ENCODE measurements at places on chromosomes 1 and 21. TPM values are rescaled to one million over a fixed set of nuclear protein-coding genes. Genes with fewer than 3 reads are reported as not detected.

- H3K36me3 ChIP-seq, result peaks cover 25% of the 10 kb centered on the region
- peaks cover 20% of the 10 kb centered on the region for H3K4me1 ChIP-seq
- H3K27me3 ChIP-seq, result no peaks in the 10 kb centered on the region
- DNase-seq, result peak; percentile 73
- no peak overlapping the region for H3K4me3 ChIP-seq
Measured at GRCh38 chr1:53959664-53960250, 13.6 kb downstream of the LRRC42 start.

DDR2 gene
- 1.7 TPM for total RNA-seq

CGN gene
- 46.1 TPM for total RNA-seq

NR5A2 gene
- total RNA-seq, result 8.8 TPM

IL19 gene
- total RNA-seq, result not detected

DNA sequence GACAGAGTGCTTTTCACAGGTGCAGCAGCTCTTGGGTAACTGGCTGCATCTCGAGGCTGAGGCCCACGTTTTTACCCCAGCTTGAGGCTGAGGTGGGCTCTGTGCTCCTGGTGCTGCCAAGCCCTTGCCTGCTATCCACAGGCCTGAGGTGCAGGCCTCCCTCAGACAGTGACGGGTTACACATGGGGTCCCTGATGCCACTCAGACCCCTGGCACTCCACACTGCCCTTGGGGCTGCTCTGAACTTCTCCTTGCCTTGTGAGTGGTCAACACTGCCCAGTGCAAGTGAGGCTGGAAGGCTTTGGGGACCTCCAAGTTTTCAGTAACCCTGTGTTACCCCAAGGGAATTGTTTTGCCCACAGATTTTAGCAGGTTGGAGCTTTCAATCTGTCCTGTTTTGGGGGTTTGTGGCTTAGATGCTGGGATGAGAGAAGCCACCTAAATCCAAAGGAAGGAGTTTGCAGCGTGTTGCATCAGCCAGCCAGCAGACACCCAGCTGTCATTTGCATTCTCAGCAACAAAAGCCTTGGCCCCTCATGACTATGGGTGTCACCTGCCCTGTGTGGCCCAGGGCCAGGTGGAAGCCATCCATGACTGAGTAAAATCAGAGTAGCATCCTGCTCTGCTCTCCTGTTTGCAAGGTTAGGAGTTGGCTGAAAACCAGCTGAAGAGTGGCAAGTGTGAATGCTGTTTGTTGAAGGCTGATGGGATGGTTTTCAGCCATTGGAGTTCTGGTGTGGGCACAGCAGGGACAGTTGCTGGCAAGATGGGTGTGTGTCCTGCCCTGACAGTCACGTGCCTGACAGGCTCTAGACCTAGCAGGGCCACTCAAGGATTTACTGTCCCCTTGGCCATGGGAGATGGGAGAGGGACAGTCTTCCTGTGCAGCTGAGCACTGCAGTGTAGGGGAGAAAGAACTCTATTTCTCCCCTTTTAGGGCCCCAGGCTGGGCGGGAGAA lies 3.2 kb downstream of the RNF187 start:
- H3K36me3 ChIP-seq, result no peaks in the 10 kb centered on the region
- H3K4me1 ChIP-seq, result peaks cover 13% of the 10 kb centered on the region
- H3K27me3 ChIP-seq, result 0 out of 2 replicates have a peak, but pooled peaks cover 2% of the 10 kb centered on the region
- H3K27ac ChIP-seq, result no peak overlapping the region

LCE2D gene
- total RNA-seq, result not detected

DNA sequence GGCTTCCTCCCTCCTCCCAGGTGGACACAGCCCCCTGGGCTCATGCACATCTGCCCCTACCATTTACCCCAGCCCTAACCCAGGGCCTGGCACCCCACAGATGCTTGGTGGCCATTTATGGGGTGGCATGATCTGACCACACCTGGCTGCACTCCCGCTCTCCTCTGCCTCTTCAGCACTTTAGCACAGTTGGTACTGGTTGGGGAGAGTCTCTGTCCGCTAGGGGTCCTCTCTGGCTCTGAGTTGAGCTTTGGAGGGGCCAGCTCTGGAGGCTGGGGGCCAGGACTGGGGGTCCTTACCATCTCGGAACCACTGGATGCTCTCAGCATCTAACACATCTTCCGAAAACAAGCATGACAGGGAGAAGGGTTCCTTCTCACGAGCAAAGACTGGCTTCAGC lies 17.4 kb downstream of the MYOM3 start:
- peak; percentile 33 for DNase-seq
- H3K27me3 ChIP-seq, result no peaks in the 10 kb centered on the region
- no peak overlapping the region for H3K4me3 ChIP-seq
- no peak overlapping the region for H3K27ac ChIP-seq
- no peaks in the 10 kb centered on the region for H3K4me1 ChIP-seq
- H3K36me3 ChIP-seq, result no peaks in the 10 kb centered on the region

DNA sequence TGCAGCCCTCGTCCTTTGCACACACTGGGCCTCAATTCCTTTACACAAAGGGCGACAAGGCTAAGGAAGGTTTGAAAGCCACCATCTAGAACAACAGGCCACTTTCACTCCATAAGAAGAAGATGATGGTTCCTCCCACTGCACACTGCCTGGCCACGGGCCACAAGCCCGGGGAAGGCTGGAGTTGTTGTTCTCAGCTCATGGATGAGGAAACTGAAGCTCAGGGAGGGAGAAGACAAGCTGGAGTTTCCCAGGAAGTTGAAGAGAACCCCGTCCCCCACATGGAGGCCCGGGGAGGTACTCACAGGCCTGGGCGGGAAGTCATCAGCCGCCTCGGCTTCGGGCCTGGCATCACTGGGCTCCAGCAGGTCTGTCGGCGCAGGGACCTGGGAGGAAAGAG lies 24.6 kb upstream of the DDOST start:
- H3K27ac ChIP-seq, result no peak overlapping the region
- no peaks in the 10 kb centered on the region for H3K4me1 ChIP-seq
- H3K27me3 ChIP-seq, result no peaks in the 10 kb centered on the region
- H3K4me3 ChIP-seq, result no peak overlapping the region

GRCh38 chr1:10699470-10699835 lies 97.0 kb downstream of the CASZ1 start:
- H3K4me1 ChIP-seq, result peaks cover 16% of the 10 kb centered on the region
- no peak overlapping the region for H3K4me3 ChIP-seq
- H3K36me3 ChIP-seq, result no peaks in the 10 kb centered on the region
- peaks cover 6% of the 10 kb centered on the region for H3K27me3 ChIP-seq

CYP4A22 gene
- total RNA-seq, result not detected

DAB1 gene
- 13.2 TPM for total RNA-seq

NR1I3 gene
- total RNA-seq, result not detected

DNA sequence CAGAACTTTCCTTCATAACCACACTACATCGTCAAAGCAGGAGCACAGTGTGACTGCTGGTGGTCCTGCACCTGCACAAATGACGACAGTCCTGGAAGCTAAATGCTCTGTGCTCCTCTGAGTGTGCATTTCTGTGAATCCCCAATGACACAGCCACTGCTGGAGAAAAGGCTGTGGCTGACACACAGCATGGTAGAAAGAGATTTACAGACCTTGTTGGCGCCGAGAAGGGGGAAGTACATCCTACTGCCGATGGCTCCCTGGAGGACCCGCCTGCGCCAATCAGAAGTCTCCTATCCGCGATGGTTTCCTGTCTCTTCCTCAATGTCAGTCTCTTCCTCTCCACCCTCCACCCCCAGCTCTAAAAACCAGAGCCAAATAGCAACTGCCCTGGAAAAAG lies 115.4 kb upstream of the RAB4A start:
- no peak for DNase-seq
- no peak overlapping the region for H3K4me3 ChIP-seq
- H3K27me3 ChIP-seq, result no peaks in the 10 kb centered on the region
- H3K36me3 ChIP-seq, result no peaks in the 10 kb centered on the region

DNA sequence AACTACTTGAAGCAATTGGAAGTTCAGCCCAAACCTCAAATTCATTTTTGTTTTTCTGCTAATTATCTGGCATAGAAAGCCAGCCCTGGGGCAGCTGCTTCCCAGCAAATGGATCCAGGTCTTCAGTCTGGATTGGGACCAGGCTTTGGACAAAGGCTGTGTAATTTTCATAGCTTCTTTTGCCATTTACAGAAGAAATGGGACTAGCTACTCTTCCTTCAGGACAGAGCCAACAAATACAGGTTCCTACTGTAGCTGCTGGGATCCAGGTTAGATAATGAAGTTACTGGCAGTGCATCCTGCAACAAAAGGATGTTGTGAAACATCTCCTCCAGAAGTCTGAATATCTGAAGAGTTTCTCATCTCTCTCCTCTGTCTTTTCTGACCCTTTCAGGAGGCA lies 171.5 kb upstream of the CAMK1G start:
- H3K4me3 ChIP-seq, result no peak overlapping the region
- no peaks in the 10 kb centered on the region for H3K27me3 ChIP-seq
- DNase-seq, result no peak

GRCh38 chr1:42152907-42153600 lies at the start of gene GUCA2B:
Gene GUCA2B (plus strand): TSS chr1:42153410. CDS start chr1:42153451, 41 bp downstream.
- no peaks in the 10 kb centered on the region for H3K27me3 ChIP-seq
- no peaks in the 10 kb centered on the region for H3K36me3 ChIP-seq
- no peak within 1 kb of the TSS for H3K4me3 ChIP-seq
- no peak for DNase-seq

DNA sequence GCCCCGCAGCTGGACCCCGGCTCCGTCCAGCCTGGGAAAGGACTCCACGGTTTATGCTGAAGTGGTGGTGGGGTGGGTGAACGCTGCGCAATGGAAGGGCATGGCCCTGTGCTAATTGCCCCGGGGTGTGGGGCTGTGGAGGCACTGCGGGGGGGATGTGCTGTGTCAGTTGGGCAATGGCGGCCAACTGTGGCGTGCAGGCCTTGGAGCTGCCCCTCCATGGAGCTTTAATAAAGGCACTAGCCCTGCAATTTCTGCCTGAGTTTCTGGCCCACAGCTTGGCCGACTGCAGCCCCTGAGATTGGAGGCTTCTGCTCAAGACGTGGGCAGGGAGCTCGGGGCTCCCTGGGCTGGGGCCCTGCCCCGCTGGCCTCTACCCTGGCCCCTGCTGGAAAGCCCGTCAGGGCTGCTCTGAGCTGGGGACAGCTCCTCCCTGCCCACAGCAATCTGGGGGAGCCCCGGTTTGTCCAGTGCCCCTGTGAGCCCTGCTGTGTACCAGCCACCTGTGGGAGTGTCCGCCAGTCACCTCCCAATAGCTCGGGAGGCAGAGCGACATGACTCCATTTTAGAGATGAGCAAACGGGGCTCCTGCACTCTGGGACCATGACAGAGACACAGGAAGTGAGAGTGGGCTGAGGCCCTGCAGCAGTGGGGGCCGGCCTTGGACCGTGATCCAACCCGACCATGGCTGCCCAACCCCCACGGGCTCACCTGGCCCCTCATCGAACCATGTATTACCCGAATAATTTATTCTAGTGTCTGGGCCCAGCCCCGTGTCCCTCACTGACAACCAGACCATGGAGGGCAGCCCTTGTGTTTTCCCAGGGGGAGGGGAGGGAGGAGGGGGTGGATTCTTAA lies 8.7 kb upstream of the TNFRSF14 start:
- H3K36me3 ChIP-seq, result no peaks in the 10 kb centered on the region
- DNase-seq, result no peak
- H3K27ac ChIP-seq, result peak overlapping the region; percentile 84
- peak overlapping the region; percentile 85 for H3K4me3 ChIP-seq

DNA sequence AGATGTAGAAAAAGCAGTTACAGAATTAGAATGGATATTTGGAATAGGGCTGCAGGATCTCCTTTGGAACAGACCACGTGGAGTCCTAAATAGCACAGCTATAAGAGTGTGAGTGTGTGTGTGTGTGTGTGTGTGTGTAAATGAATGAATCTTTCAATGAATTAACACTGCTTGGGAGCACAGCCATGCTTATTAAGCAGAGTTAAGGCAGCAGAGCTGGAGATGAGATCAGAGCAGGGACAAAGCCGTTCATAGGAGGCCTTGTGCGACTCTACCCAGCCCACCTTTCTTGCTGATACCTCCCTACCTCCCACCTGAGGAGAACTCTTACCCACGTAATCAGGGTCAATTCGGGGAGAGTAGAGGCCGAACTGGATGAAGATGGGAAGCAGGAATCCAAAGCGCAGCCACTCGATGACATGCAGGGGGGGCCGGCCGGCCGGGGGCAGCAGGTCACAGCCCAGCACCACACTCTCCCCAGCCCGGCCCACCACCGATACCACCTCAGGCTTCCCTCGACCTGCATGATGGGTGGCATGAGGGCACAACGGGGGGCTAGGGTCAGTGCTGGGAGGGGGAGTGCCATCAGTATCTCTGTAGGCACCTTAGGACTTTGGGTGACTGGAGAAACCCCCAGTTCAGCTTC lies 2.7 kb downstream of the IGSF9 start:
- no peak for DNase-seq
- no peaks in the 10 kb centered on the region for H3K27me3 ChIP-seq
- H3K4me3 ChIP-seq, result no peak overlapping the region

DNA sequence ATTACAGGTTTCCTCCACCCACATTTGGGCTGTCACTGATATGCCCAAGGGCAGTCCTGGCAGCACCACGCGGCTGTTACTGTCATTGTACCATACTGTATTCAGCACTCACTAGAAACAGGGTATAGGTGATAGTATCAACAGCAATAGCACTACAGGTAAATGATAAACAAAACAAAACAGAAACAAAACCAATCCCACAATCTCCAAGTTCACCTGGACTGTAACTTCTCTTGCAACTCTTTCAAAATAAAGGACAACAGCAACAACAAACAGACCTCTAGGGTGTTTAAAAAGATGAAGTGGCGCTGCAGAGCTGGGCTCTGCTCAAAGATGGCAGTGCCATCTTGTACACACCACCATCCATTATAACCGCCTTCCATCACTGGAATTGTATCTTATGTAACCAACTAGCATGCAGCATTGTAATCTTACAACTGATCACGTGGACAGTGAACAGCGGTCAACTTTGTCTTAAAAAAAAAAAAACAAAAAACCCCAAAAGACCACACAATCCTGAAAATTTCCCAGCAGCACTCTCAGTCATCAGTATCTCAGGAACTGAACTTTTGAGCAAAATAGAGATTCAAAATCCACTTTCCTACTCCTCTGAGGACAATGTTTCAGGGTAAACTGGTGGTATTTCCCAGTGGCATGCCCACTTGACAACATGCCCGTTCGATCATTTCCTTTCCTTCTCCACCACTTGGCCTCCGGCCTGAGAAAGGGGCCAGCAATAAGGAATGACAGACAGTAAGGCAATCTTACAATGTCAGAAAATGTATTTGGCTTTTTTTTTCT lies 3.8 kb downstream of the IRF2BP2 start:
- H3K36me3 ChIP-seq, result peaks cover 8% of the 10 kb centered on the region
- peak overlapping the region; percentile 72 for H3K4me3 ChIP-seq
- H3K27me3 ChIP-seq, result no peaks in the 10 kb centered on the region
- no peak overlapping the region for H3K27ac ChIP-seq

GRCh38 chr1:116503546-116504307 lies 67.1 kb downstream of the CD58 start:
- no peak overlapping the region for H3K27ac ChIP-seq
- DNase-seq, result peak; percentile 19
- no peaks in the 10 kb centered on the region for H3K4me1 ChIP-seq
- no peaks in the 10 kb centered on the region for H3K27me3 ChIP-seq
- no peaks in the 10 kb centered on the region for H3K36me3 ChIP-seq

GRCh38 chr1:236021424-236022135 lies 43.3 kb downstream of the NID1 start:
- H3K4me3 ChIP-seq, result no peak overlapping the region
- DNase-seq, result no peak
- 0 out of 2 replicates have a peak, but pooled peaks cover 2% of the 10 kb centered on the region for H3K36me3 ChIP-seq
- no peaks in the 10 kb centered on the region for H3K4me1 ChIP-seq

All from GM23338 (cell line).